Umbilical cord (tissue), 2 donors: ENCODE measurements at places on chromosomes 16 and 17. TPM values are rescaled to one million over a fixed set of nuclear protein-coding genes. Genes with fewer than 3 reads are reported as not detected.

Gene CLDN6
- total RNA-seq = 0.72 TPM

Gene HAP1
- total RNA-seq = 0.24 TPM

Gene SLC46A1
- 7.7 TPM for total RNA-seq

Gene MMP28
- total RNA-seq = 113 TPM

Gene HOXB5
- total RNA-seq = not detected

Gene BCL6B
- total RNA-seq = 35.2 TPM

Gene IGF2BP1
- 9.4 TPM for total RNA-seq

- no peak for DNase-seq
Observed at GRCh38 chr17:63512388-63512787, 10.8 kb upstream of the KCNH6 start.

GRCh38 chr17:40576113-40576740 lies 11.0 kb upstream of the CCR7 start:
- no peak for DNase-seq

GRCh38 chr17:36544044-36544306 lies 744 bp upstream of the GGNBP2 start:
- peak; percentile 50 for DNase-seq

DNA sequence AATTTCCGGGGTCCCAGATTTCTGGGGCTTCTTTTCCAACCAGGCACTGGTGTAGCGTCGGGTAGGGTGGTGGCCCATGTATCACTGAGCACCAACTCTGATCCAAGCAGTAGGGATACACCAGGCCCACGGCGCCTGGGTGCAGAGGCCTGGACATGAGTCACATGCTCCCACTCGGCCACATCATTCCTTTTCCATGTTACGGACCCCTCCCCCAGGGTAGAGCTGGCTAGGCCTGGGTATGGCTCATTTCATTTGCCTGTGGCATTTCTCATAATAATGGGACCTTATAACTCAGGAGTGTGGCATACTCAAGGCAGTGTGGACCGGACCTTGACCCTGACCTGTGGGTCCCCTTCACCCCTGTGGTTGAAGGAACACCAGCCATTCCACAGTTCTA lies 18.0 kb upstream of the NDRG4 start:
- no peak for DNase-seq

DNA sequence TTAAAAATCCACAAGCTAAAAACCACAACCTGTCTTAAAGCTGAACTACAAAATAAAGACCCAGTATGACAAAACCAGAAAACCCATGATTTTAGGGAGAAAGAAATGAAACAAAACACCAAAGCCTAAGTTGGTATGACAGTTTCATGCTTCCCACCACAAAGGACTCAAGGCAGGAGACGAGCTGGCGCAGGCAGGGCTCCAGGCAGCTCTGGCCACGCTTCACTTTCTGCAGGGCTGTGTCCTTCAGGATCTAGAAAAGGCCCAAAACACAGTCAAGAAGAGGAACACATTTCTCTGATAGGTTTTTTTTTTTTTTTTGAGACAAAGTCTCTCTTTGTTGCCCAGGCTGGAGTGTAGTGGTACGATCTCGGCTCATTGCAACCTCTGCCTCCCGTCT lies 75.3 kb downstream of the WDR59 start:
- no peak for DNase-seq

- DNase-seq = peak; percentile 73
Observed at GRCh38 chr17:66580184-66580955, 254.5 kb upstream of the CACNG5 start.

- DNase-seq = peak; percentile 85
Observed at GRCh38 chr16:30949650-30950515, 1.0 kb downstream of the ORAI3 start.

DNA sequence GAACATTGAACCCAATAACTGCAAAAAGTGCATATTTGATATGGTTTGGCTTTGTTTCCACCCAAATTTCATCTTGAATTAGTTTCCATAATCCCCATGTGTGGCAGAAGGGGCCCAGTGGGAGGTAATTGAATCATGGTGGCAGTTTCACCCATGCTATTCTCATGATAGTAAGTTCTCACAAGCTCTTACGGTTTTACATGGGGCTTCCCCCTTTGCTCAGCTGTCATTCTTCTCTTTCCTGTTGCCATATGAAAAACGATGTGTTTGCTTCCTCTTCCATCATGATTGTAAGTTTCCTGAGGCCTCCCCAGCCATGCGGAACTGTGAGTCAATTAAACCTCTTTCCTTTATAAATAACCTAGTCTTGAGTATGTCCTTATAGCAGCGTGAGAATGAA lies 127.6 kb downstream of the CHD9NB start:
- no peak for DNase-seq

DNA sequence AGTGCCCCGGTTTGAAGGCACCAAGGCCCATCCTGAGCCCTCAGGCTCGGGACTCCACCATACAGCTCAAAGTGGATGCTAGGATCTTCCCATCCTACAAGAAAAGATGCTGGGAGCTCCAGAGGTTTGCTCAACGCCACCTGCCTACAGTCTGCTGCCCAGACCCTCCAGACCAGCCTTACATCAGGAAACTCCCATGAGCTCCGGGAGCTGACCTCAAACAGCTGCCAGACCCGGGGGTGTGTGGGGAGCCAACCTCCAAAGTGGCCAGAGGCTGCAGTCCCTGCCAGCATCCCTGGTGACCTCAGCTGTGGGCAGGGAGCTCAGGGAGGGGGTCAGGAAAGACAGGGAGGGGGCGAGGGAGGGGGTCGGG lies 43.8 kb downstream of the C16orf82 start:
- DNase-seq = no peak

GRCh38 chr17:35870906-35871819 lies 2.5 kb upstream of the HEATR9 start:
- no peak for DNase-seq

DNA sequence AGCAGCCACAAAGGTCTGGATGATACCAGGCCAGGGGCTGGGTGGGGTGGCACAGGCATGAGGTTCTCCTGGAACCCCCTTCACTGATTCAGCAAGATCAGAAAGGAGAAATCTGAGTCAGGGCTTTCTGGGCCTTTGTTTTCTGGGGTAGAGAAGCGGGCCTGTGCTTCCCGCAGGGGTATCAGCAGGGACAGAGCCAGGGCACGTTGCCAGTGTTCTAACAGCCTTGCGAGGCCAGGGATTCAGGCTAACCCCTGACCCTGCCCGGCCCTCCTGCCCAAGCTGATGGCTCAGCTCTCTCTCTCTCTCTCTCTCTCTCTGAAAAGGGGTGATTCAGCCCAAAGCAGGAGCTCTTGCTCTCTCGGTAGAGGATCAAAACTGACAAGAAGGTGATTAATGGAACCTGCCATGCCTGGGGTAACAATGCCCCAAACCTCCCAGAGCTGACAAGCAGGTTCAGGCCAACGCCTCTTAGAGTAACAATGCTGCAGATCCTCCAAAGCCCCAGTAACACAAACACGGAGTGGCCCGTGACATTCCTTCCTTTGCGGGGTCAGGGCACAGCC lies 2.0 kb upstream of the KRT13 start:
- peak; percentile 59 for DNase-seq

DNA sequence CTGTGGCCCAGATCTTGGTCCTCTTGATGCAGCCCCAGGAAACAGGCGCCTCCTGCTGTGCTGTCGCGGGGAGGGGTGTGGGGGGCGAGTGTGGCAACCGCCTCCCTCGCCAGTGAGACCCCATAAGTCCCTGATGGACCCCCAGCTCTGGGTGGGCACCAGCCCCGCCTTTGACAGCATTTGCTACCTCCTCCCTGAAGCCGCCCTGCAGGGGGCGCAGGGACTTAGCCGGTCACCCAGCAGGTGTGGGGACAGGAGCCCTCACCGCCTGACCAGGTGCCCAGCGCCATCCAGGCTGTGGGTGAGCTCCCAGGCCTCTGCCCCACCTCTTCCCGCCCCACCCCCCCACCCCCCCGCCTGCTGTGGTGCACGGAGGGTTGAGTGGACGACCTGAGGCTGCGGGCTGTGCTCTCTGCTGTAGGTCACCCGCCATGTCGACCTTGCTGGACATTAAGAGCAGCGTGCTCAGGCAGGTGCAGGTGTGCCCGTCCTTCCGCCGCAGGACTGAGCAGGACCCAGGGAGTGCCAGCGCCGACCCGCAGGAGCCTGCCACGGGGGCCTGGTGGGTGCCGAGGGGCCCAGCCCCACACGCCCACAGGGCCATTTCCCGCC lies 4.8 kb downstream of the BAIAP3 start:
- DNase-seq = no peak

GRCh38 chr17:4507361-4508111 lies 8.9 kb downstream of the SPNS2 start:
- DNase-seq = no peak

DNA sequence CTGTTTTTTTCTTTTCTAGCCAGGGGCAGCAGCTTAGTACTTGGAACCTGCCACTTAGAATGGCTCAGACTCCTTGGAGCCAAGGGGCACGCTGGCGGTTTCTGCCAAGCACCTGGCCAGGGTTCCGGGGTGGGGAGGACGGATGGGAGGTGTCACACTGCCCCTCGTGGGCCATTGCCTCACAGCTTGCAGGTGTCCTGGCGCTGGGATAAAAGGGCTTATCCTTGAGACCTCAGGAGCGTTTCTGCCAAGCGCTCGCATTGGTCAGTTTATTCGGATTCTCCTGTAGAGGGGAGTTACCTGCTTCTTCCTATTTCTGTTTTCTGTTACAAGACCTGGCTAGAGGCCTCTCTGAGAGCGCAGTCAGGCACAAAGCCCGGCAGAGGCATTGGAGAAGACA lies 234.6 kb downstream of the MSI2 start:
- no peak for DNase-seq

DNA sequence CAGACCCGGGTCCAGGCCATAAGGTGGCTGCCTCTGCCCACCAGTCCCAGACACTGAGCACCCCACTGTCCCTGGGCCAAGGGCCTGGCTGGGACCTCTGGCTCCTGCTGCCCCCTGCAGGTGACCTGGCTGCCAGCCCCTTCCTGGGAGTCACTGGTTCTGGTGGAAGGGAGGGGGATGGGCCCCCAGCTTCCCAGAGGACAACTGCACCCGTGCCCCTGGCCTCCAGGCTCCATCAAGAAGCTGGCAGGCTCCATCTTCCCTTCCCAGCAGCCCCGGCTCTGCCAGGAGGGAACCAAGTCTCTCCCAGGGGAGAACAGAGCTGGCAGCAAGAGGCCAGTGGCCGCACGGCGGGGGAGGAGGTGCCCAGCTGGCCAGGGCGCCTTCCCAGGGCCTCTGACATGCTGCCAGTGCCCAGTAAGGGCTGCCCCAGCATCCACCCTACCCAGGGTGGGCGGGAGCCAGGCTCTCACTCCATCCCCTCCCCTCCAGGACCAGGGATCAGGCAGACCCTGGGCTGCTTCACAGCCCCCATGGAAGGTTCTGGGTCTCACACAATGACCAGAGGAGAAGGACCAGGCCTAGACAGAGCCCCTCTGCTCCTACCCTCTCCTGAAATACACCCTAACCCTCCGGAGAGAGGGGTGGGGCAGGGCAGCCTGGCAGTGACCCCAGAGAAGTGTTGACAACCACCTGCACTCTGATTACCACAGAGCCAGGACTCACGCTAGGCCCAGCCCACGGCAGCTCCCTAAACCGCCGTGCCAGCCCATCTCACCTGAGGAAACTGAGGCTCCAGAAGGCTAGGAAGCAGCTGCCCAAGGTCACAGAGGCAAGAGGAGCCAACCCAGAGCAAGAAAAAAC lies 3.6 kb downstream of the CLUH start:
- DNase-seq = no peak

- no peak for DNase-seq
Observed at GRCh38 chr16:89323120-89323960, 105.8 kb downstream of the ZNF778 start.

- no peak for DNase-seq
Observed at GRCh38 chr16:76866994-76867393, 324.0 kb upstream of the MON1B start.

GRCh38 chr17:8210761-8211458 lies 535 bp upstream of the AURKB start:
- no peak for DNase-seq

GRCh38 chr16:17408955-17409441 lies 61.8 kb downstream of the XYLT1 start:
- no peak for DNase-seq

- DNase-seq = no peak
Observed at GRCh38 chr17:41434005-41434404, 6.8 kb downstream of the KRT38 start.

DNA sequence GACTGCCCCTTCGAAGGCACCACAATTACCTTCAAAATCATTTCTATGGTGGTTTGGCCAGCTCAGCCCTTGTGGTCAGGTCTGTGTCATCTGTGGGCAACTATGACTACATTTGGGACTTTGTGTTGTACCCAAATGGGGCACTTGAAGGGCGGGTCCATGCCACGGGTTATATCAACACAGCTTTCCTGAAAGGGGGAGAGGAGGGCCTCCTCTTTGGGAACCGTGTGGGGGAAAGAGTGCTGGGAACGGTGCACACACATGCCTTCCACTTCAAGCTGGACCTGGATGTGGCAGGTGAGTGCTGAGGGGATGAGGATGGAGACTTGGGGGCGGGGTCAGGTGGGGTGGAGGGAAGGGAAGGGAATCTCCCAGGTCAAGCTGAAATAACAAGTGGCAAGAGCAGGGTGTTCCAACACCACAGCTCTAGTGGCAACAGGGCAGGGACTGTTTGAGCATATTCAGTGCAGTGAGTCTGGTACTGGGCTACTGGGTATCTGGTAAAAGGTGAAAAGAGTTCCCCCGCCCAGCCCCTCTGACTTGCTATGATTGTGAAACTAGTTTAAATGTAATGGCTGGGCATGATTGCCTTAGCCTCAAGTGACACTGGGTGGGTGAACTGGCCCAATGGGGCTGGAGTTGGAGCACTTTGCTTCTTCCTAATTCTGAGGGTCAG lies 1.7 kb downstream of the AOC2 start:
- no peak for DNase-seq

- DNase-seq = no peak
Observed at GRCh38 chr16:86191663-86192062, 292.7 kb downstream of the IRF8 start.

GRCh38 chr16:17481736-17482135 lies 11.0 kb upstream of the XYLT1 start:
- DNase-seq = no peak

- DNase-seq = peak; percentile 36
Observed at GRCh38 chr17:46003907-46004748, 5.1 kb downstream of the STH start.

- no peak for DNase-seq
Observed at GRCh38 chr17:43900858-43901754, 6.2 kb downstream of the MPP2 start.

DNA sequence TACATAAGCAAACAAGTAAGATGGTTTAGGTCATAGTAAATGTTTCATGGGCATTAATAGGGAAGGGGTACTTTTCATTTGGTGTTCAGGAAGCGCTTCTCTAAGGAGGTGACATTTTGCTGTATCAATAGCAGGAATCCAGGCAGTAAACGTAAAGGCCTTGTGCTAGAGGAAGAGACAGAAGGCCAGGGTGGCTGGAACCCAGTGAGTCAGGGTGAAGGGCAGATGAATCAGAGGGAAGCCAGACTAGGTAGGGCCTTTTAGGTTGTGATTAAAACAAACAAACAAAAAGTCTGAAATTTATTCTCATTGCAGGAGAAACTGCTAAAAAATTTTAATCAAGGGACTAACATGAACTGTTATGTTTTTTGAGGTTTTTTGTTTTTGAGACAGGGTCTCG lies 6.5 kb downstream of the BMERB1 start:
- DNase-seq = no peak

DNA sequence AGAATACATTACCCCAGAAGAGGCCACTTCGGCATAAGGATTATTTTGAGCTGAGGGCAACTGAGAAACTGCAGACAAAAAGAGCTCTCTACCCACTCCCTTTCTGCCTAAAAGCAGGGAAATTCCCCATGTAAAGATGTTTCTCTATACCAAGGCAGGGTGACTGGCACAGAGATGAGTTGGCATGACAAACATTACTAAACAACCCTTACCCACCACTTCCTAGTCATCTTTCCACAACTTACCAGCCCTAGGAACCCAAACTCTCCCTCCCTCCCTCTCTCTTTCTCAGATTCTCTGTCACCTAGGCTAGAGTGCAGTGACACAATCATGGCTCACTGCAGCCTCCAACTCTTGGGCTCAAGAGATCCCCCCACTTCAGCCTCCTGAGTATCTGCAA lies 68.6 kb downstream of the EMP2 start:
- no peak for DNase-seq
